ENCODE measurements at places on chromosomes 3 and 15.

DNA sequence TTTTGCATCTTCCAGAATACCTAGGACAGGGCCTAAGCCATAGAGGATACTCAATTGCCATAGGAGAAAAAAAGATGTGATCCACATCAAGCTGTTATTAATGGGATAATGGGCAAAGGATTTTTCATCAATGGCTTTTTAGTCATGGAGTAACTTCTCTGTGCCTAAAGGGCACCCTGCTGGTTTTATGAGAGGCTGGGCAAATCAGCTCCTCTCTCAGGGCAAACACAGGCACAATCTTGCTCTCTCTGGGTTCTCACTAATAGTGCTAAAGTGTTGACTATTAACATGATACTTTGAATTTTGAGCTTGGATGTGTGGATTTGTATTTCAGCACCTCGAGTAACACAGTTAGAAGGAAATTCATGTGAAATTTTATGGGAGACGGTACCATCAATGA lies 67.6 kb downstream of the GHSR start:
- no peak for DNase-seq

DNA sequence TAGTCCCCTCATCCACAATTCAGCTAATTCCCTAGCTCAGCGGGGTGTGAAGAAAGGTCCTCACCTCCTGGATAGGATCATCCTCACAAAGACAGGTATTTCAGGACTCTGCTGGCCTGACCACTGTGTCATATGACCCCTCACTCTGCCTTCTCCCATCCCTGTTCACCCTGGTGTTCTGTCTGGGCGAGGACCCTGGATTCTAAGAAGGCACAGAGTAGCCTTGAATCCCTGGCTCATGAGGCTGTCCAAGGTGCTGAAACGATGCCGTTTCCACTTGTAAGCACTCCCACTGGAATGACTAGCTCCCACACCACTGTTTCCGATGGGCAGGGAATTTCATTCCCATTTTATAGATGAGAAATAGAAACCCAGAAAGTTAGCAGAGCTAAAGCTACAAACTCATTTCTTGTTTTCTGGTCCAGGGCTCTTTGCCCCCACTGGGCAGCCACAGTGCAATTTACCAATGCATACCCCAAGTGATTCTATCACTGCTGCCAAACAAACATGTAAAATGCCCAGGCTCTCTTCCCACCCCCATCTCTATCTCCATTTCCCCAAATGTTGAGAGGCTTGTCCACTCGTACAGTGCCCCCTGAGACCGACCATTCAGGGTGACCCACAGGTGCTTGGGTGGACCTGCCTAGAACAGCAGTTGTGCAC lies 83.2 kb downstream of the RAB11A start:
- peak; percentile 36 for DNase-seq

DNA sequence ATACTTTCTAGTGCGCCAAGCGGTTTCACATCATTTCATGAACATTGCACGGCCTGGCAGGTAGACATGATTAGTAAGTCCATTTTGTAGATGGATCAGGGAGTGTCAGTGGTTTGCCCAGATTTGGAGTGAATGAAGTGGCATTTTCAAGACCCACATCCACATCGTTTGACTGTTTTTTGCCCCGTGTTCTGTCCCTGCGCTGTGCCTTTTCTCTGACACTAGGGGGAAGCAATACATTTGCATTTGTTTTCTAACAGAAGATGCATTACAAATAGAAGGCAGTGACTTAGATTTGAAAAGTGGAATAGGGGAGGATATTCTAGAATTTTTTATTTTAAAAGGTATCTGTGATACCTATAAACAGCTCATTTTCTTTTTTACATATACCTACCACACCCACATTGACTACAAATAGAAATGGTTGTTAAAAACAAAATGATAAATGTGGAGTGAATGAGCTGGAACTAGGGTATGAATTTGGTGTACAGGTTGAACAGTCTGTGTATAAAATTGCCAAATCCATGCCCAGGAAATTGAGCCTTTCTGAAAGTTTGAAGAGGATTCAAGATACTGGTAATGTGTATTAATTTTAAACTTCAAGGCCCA lies 98.0 kb downstream of the USP13 start:
- DNase-seq: no peak

GRCh38 chr3:25582242-25582641 lies 82.5 kb downstream of the TOP2B start:
- DNase-seq: no peak

- no peak for DNase-seq
Observed at GRCh38 chr3:26625187-26625586, 2.6 kb downstream of the LRRC3B start.

- no peak for DNase-seq
Observed at GRCh38 chr15:82790321-82790720, 15.5 kb downstream of the FSD2 start.

DNA sequence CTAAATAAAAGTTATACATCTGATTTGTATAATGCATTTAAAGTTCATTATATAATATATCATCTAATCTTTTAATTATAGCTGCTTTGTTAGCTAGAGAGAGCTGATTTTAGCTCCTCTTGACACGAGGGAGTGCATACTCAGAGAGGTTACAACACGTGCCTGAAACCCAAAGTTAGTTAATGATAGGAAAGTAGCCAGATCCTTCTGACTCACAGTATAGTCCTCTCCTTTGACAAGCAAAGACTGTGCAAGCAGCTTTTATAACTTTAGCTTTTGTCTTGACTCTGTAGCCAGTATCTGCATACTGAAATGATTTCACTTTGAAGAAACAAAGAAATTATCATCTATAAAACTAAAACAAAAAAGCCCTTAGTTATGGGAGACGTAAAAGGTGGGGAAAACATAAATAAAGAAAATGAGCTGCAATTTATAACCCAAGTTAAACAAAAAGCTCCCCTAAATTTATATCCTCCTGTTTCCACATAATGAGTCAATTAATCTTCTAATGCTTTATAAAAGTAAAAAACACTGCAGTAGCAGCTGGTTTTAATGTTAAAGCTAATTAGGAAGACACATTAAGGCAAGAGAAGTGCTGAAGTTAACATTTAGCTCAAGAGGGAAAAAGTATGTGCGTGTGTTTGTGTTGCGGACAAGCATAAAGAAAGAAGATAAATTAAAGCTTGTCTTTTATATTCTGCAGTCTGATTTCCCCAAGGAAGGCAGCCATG lies 13.1 kb downstream of the GABRR3 start:
- DNase-seq: no peak

GRCh38 chr3:193974191-193974652 lies 161.7 kb upstream of the HES1 start:
- DNase-seq: peak; percentile 54
